ENCODE measurements at places on chromosomes 3 and 15.
A peak's percentile ranks its signal among the peaks of the same experiment; 100 is the strongest.

DNA sequence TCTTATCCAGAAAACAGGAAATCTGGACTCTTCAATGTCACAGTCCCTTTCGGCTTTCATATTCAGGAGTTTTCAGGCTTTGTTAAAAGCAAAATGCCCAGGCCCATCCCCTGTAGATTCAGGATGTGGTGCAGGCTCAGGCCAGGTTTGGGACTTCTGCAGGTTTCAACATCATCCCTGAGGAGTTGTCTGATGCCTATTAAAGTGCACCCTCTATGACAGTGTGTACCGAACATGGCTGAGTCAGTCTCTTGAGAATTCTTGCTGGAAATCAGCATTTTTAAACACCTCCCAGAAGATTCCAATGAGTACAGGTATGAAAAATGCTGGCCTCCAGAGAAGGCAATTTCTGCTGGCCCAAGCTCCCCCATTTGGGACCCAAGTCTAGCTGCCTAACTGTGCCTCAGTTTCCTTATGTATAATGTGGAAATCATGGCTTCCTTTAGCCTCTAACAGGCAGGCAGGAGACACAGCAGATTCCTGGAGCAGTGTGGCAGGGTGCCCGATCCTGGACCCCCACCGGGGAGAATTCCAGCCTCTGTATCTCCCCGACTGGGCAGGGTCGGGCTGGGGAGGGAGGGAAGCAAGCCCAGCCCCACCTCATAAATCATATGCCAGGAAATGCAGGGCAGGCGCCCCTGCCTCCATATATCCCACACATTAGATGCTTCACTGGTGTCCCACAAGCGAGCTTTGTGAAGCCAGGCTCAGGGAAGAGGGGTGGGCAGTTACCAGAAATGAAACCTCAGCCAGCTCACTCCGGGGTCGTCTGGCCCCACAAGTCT lies 44.4 kb upstream of the SLC6A11 start:
- DNase-seq, result no peak

GRCh38 chr3:197478746-197479668 lies 76.8 kb downstream of the BDH1 start:
- no peak for DNase-seq

DNA sequence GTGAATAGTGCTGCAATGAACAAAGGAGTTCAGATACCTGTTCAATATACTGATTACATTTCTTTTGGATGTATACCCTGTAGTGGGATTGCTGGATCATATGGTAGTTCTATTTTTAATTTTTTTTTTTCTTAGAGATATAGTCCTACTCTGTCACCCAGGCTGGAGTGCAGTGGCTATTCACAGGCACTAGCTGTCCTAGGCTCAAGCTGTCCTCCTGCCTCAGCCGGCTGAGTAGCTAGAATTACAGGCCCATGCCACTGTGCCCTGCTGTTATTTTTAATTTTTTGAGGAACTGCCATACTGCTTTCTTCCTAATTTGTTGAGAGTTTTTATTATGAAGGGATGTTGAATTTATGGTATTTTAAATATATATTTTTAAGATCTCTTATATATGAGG lies 23.0 kb upstream of the CACNA2D3 start:
- DNase-seq, result no peak

DNA sequence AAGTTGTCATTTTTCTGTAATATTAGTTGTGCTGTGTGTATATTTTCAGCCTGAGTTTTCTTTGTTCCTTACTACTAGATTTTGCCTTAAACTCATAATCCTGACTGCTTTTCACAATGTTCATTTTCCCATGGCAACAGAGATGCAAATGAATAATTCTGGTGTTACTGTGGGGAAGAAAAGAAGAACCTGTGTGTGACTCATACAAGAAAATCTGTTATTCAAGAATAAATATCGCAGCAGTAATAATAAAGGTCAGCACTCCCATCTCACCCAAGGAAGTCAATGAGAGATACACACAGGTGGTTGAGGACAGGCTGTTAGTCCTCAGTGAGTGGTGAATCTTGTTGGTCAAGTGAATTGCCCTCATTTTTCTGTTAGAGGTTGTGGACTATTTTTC lies 656.6 kb upstream of the NAALADL2 start:
- no peak for DNase-seq

- no peak for DNase-seq
Observed at GRCh38 chr15:26721232-26721967, 51.5 kb downstream of the GABRB3 start.

DNA sequence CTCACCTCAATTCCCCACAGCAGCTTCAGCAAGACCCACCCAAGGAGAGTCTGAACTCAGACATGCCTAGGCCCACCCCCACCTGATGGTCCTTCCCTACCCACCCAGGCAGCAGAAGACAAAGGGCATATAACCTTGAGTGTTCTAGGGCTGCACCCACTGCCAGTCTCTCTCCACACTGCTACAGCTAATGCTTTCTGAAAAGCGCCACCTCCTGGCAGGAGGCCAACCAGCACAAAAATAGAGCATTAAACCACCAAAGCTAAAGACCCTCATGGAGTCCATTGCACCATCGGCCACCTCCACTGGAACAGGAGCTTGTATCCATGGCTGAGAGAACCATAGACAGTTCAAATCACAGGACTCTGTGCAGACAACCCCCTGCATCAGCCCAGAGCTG lies 11.3 kb upstream of the RPL39L start:
- DNase-seq, result peak; percentile 80

DNA sequence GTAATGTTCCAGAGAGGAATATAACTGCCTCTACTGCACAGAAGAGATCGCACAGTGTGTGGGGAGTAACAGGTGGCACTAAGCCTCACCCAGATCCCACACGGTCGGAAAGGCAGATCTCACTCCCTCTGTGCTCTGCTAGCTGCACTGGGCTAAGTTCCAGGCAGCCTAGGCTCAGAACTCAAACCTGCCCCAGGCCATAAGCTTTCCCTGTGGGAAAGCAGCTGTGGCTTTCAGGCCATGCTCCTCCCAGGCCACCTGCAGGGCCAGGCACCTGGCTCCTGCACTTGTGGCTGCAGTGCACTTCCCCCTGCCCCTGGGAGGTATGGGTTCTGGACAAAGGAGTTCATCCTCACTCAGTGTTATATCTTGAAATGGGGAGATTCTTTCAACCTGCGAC lies 27.5 kb downstream of the PCCB start:
- DNase-seq, result no peak

DNA sequence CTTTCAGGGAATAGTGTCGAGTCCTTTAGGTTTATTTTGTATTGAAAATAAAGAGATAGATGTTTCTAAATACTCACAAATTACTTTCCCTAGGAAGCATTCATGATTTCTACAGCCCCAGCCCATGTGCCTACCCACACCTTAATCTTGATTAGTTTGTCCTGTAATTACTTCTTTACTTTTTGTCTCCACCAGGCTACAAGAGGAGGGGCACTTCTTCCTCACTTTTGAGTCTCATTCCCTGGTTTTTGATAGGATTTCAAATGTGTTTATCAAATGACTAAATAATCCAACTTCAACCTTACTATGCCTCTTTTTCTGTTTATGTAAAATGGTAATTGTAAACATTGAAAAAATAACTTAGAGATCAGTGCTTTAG lies 1.8 kb downstream of the PXK start:
- DNase-seq, result no peak

GRCh38 chr3:38843898-38844297 lies 27.9 kb upstream of the SCN10A start:
- no peak for DNase-seq

DNA sequence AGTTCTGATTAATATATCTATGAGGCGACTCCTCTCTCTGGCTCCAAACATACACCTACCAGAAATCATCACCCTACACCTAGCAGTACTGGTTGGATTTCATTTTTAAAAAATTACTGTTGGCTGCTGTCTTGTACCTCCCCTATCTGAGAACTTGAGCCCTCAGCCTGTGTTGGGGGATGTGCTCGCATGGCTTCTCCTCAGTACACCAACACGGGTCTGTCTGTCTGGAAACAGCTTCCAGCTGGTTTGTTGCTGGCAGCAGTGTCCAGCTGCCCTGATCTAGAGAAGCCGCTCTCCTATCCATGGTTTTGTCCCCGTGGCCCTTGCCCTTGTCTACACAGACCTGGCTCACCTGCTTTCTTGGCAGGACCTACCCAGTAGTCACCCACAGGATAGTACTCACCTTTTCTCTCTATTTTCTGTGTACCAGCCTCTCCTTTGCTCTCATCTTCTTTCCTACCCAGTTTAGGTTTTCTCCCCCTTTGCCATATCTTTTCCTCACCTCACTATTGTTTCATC lies 43.2 kb upstream of the NEDD4 start:
- DNase-seq, result no peak

GRCh38 chr3:47000198-47000815 lies 20.8 kb downstream of the NBEAL2 start:
- no peak for DNase-seq

DNA sequence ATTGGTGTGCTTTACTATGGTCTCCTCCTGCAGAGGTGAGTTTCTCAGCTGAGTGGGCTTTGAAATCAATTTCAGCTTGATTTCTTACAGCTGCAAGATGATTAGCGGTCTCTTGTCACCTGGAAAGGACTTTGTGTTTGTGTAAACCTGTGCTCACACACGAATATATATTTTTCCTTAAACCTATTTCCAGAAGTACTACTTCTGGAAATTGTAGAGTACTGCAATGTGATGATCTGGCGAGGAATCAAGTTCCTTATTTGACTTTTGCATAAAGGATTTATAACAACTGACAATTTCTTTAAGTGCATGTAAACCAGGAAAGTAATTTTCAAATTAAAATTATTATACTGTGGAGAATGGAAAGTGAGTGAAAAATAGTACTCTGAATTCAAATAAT lies 2.1 kb downstream of the MCTP2 start:
- DNase-seq, result no peak

- DNase-seq, result no peak
Observed at GRCh38 chr3:61812517-61812916, 251.1 kb downstream of the PTPRG start.

DNA sequence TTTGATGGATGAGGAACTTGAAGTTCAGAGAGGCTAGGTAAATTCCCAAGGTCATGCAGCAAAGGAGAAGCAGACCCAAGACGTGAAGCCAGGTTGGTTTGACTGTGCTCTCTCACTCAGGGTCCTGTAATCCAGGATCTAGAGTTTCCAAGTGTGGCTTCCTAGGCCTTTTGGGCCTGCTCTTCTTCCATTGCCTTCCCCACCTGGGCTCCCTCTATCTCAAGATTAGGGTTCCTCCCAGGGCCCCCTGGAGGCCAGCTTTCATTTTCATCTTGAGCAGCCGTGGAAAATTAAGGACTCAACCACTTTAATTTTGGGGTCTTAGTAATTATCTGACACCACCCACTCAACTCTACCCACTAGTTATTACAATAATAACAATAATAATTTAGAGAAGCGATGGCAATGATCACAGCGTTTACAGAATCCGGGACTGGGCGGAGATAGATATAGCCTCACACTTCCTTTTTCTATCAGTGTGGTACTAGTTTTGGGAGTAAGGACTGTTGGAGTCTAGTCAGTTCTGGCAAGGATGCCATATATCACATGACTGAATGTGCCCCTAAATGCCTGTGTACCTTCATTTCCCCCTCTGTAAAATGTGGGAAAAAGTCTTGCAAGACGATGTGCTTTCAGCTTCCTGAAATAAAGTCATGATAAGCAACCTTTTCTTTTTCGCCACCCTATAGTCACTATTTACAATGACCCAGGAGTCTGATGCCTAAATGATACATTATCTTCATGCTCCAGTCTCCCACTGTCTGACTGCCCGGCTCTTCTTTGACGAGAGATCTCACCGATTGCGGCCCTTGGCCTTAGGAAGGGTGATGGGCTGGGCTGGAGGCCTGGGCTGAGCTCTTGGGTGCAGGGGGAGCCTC lies 30.2 kb upstream of the MAGEF1 start:
- DNase-seq, result no peak

- DNase-seq, result no peak
Observed at GRCh38 chr15:59791755-59792154, 102.6 kb upstream of the BNIP2 start.

GRCh38 chr15:53506370-53506769 lies 253.1 kb downstream of the WDR72 start:
- DNase-seq, result no peak

DNA sequence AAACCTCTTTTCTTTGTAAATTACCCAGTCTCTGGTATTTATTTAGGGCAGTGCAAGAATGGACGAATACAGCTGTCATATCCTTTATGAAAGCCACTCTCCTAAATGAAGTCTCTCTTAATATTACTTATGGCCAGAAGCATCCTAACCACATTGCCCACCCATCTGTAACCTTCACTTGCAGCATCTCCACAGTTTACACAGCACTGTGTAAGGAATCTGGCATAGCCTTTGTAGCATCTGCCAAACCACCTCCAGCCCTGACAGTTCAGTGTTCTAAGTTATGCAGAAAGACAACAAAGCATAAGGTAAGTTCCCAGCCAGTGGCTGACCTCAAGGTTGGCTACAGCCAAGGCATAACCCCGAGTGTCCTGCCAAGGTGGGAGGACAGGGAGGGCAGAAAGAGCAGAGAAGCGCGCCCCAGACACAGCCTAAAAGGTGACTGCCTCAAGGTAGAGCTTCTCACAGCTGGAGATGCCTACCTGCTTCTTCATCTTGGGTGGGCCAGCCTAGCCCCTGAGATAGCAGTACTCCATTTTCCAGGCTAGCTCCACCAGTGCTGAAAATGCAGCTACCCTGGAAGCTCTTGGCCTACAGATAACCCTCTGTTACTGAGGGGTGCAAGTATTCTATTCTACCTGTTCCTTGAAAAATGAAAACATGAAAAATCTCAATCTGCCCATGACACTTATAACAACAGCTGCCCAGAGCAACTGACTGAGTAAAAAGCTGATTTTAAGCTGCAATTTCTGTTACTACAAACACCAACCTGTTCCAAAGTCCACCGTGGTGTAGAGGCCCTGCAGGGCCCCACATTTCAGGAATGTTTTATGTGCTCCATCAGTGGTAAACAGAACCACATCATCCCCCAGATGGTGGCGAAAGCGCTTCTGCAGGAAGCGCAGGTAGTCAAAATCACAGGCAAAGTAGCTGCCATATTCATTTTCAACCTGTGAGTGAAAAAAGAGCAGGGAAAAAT lies 39.3 kb downstream of the GLB1 start:
- no peak for DNase-seq

DNA sequence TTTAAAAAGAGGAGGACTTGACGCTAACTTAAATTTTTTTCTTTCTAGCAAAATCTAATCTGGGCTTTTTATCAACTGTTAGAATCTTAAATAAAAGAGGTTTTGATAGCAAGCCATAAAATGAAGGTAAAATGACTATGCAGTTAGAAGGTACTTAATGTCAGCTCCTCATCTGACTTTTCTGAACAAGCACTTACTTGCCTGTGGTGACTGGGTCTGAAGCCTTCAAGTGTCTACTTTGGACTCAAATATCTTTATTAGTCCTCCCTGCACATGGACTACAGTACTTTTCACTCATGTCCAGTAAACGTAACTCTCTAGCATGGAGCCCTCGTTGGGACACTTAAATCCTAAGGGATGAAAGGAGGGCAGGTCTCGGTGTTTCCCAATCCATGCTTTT lies 135.9 kb downstream of the P2RY1 start:
- no peak for DNase-seq
